Activated CD4-positive, alpha-beta T cell treated with anti-CD3 and anti-CD28 coated beads for 4 hours (primary cell): ENCODE measurements at places on chromosomes 5 and 9.
A peak's percentile ranks its signal among the peaks of the same experiment; 100 is the strongest.

GRCh38 chr5:137587919-137588318 lies 88.8 kb upstream of the SPOCK1 start:
- no peak for DNase-seq

GRCh38 chr9:97366476-97366875 lies 45.4 kb upstream of the TDRD7 start:
- no peak for DNase-seq

- DNase-seq: peak; percentile 95
These were observed 82.5 kb upstream of the ZBTB43 start for GRCh38 chr9:126722252-126722921.

DNA sequence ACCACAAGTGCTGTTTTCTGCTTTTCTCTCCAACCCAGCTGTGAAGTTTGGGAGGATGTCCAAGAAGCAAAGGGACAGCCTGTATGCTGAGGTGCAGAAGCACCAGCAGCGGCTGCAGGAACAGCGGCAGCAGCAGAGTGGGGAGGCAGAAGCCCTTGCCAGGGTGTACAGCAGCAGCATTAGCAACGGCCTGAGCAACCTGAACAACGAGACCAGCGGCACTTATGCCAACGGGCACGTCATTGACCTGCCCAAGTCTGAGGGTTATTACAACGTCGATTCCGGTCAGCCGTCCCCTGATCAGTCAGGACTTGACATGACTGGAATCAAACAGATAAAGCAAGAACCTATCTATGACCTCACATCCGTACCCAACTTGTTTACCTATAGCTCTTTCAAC lies 145.2 kb downstream of the RORB start:
- no peak for DNase-seq

DNA sequence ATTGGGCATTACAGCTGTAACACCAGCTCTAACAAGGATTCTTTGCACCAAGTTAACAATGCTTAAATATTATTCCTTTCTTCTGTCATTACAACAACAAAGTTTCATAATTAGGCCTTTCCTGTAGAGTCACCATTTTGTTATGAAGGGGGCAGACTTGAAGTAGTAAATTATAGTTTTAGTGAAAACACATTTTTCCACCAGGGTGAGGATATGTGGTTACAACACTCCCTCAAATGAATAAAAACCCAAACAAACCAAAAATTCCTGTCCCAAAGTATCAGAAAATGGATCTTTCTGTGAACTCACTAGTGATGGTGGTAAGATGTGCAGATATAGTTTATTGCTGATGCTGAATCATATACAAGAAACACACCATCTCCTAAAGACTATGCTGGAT lies 250.5 kb upstream of the TUT7 start:
- DNase-seq: no peak

- DNase-seq: peak; percentile 9
These were observed 37.1 kb upstream of the FAM169A start for GRCh38 chr5:74903165-74903787.

GRCh38 chr5:128644863-128645262 lies 106.8 kb upstream of the FBN2 start:
- DNase-seq: no peak
